ENCODE measurements at places on chromosomes 3 and 15. TPM values are rescaled to one million over a fixed set of nuclear protein-coding genes. Genes with fewer than 3 reads are reported as not detected.

CHL1 gene
- total RNA-seq, result 49.2 TPM

ISLR gene
- 152 TPM for total RNA-seq

KLHL18 gene
- total RNA-seq, result 16.0 TPM

WDR53 gene
- 3.3 TPM for total RNA-seq

SPATA12 gene
- not detected for total RNA-seq

FSIP1 gene
- 3.2 TPM for total RNA-seq

ATP2B2 gene
- total RNA-seq, result 0.27 TPM

C2CD4B gene
- 2.7 TPM for total RNA-seq

GLDN gene
- total RNA-seq, result 5.0 TPM

TMOD3 gene
- 21.3 TPM for total RNA-seq

DUOXA2 gene
- total RNA-seq, result not detected

AP3B2 gene
- 1.6 TPM for total RNA-seq

SKOR1 gene
- total RNA-seq, result 0.46 TPM

CDC25A gene
- total RNA-seq, result 1.7 TPM

OSTN gene
- not detected for total RNA-seq

GALNT15 gene
- total RNA-seq, result 75.4 TPM

C2CD4A gene
- 0.40 TPM for total RNA-seq

MASP1 gene
- not detected for total RNA-seq
